ENCODE measurements at places on chromosomes 3 and 15.

DNA sequence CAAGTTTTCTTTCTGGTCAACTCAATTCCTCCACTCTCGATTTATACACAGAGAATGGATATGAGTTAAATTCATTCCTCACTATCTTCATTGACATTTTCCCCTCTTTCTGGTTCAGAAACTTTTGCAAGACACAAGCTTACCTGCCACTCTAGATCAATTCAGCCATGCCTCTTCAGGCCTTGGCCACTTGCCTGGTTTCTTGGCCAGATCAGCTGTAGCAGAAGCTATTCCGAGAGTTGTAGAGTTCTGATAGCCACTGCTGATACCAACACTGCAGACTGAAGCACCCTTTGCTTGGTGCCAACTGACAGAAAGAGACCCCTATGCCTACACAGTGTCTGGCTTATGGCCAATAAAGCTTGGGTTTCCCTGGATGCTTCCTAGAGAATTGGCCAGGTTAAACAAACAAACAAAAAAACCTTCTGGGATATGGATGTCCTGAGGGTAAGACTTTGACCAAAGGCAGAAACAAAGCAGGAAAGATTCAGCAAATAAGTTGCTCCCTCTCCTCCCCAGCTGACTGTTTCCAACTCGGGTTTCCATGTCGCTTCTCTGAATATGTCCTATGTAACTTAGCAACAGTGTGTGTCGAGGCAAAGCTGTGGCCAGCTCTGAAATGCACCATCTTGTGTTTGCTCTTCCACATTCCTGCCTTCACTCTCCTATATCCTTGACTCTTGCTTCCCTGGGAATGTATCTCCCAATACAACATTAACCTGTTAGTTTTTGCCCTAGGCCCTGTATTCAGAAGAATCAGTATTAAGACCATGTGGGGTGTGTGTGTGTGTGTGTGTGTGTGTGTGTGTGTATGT lies 521.6 kb downstream of the EPHA3 start:
- no peak for DNase-seq

DNA sequence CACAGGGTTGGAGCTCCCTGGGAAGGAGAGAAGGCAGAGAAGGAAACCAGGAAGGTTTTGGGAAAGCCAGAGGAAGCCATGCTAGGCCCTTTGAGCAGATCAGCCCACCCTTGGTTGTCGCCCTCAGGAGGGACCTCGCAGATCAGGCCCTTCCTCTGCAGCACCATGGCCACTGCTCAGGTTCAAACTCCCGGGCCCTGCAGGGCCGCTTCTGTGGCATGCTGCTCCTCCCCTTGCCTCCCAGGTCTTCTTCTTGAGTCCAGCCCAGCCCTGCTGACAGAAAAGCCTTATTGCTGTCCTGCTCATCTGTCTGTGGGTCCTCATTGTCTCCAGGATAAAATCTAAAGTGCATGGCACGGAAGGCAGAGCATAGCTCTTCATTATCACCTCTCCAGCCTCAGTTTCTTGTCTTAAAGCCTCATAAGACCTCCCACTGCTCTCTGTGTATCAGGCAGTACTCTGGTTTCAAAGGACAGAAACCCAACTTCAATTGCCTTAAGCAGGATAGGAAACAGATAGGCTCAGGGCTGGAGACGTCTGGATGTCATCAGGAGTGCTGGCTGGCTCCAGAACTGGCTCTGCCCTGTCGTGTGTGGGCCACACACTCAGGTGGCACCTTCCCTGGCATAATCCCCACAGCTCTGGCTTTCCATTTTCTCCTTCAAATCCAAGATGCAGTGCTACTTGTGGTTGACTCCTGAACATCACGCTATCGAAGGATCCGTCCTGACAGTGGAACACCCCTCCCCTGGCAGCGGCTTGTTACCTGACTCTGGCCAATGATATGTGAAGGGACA lies 118.5 kb downstream of the EEFSEC start:
- DNase-seq: no peak

- no peak for DNase-seq
Measured at GRCh38 chr3:133655731-133656515, 5.8 kb downstream of the TOPBP1 start.

- no peak for DNase-seq
Measured at GRCh38 chr3:99248130-99248529, 346.6 kb upstream of the DCBLD2 start.

DNA sequence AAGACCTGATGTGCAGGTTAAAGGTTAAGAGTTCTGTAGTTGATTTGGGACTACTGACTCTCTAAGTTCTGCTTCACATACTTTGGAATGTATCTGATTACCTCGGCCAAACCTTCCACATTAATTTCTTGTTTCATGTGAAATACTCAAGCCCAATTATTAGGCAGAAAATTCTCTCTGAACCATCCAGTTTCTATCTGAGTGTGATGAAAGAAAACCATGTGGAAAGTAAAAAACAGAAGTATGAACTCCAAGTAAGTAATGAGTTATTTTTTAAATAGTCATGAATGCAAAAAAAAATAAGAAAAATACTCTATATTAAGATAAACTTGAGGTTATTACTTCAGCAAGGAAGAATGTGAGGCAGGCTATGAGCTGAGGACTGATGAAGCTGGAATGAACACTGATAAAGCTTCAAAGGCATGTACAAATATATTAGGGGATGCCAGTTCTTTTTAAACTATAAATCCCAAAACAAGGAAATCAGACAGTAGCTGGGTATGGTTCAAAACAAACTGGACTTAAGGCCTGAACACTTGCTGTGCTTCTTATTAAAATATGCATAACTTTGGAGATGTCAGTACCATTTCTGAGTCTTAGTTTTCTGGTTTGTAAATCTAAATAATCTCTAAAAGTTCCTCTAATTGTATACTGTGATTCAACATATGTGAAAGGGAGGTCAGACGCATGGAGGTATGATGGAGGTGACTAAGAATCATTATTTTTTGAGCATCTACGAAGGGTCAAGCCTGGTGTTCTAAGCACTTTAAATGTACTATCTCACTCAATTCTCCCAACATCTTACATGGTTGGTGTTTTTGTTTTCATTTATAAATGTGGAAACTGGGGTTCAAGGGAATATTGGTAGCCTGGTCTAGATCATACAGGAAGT lies 59.6 kb downstream of the COL6A6 start:
- DNase-seq: no peak

DNA sequence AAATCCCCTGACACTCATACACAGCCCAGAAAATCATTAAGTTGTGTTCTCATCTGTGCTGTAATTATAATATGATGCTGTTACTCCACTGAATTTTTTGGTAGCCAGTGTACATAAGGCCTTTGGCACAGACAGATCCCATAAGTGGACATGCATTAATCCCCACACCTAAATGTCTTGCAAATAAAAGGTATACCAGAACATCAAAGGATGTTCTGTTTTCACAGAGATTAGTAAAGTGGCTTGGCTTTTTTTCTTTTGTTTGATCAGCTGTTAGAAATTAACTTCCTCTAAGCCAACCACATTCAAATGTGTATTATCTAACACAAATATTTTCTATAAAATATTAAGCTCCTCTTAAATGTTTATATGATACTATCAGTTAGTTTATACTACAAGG lies 2.7 kb downstream of the SST start:
- no peak for DNase-seq

- no peak for DNase-seq
Measured at GRCh38 chr15:73195166-73195565, 142.9 kb downstream of the NEO1 start.

DNA sequence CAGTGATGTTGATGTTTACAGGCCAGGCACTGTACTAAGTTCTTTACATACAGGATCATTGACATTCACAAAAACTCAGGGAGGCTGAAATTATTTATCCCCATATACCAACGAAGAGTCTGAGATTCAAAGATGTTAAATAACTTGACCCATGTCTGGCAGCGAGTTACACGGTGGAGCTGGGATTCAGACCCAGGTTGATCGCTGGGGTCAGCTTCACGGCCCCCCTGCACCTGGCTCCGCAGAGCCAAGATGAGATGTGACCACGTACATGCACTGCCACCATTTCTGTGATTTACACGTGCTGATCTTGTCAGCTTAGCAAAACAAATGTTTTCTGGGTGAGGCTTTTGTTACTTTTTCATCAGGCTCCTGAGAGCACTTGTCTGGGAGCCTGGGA lies 109.8 kb downstream of the EEFSEC start:
- DNase-seq: no peak

- DNase-seq: no peak
Measured at GRCh38 chr15:25408929-25409328, 29.9 kb downstream of the UBE3A start.

DNA sequence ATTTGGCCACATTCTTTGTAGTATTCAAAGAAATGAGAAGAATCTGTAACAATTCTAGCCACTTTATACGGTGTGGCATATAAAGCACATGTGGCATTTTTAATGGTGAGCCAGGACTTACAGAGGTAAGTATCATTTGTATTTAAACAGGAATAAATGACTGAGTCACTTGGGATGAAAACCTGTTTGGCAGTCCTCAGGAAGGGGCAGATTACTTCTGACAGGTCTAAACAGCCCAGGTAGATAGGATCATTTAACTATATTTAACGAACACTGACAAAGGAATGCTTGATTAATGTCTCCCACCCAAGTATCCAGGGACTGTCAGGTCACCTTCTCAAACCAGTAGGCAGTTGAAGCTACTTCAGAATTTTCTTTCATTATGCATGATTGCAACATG lies 241.5 kb upstream of the SATB1 start:
- no peak for DNase-seq

DNA sequence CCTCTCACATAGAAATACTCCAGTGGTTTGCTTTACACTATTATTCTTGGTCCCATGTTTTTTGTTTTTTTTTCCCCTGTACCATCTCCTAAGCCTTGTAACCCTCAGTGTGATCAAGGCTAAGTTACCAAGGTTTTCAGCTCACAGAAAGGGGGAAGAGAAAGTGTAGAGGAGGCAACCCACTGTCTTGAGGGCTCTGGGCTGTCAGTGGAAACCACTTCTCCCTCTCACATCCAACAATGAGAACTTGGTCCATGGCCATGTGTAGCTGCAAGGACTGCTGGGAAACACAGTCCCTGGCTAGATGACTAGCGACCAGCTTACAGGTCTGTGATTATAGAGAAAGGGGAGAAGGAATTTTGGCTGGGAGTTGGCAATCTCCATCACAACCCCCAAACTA lies 30.3 kb downstream of the GPD1L start:
- no peak for DNase-seq

GRCh38 chr3:187315872-187316271 lies 24.3 kb upstream of the MASP1 start:
- no peak for DNase-seq

DNA sequence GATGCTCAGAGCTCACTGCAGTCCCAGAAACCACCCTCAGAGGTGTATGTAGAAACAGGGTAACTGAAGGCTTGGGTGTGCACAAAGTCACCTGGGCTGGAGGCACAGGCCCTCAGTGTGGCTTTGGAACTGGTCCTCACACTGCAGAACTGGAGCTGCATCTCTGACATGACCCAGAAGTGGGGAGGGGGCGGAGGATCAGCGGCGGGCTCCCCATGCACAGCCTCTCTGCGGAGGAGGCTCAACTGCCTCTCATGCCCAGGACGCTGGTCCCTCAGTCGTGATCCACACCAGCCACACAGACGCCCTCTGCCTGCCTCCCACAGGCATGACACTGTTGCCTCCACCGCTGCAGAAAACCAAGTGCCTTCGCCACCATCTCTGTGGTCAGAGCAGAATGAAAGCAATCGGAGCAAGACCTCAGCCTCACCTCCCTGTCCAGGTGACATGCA lies 73.7 kb downstream of the TM2D3 start:
- peak; percentile 44 for DNase-seq

DNA sequence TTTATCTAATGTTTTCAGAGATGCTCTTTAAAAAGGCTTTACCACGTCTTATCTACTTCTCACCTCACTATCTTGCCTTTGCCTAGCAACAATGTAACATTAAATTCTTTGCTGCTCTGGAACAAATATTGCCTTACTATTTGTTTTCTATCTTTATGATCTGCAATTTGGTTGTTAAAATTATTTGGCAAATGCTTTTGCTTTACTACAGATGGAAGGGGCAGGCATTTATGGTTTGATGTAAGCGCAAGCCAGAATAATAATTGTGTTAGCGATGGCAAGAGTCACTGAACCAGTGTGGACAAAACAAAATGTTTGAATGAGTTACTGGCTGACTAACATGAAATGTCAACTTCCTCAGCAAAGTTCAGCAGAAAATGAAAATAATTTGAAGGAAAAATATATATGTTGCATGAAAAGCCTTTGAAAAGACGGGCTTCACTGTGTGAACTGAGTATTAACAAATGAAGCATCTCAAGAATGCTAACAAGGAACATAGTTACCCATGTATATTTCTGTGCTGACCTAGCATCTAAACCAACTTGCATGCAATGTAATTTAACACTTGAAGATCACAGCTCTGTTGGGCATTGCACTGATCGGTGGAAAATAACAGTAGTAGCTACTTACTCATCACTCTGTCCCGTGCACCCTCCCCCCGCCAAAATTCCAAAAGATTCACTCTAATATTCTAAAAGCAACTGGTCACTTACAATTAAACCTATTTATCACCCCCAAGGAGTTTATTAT lies 454.0 kb upstream of the ARHGEF26 start:
- no peak for DNase-seq

DNA sequence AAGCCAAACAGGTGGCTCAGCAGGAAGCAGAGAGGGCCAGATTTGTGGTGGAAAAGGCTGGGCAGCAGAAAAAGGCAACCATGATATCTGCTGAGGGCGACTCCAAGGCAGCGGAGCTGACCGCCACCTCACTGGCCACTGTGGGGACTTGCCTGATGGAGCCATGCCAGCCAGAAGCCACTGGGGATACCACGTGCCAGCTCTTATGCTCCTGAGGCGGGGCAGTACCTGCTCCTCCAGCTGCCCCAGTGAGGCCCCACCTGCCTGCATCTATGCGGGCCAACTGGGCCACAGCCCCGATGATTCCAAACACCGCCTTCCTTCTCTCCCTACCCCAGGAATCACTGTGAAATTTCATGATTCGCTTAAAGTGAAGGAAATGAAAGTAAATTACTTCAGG lies 22.9 kb upstream of the ARIH1 start:
- no peak for DNase-seq

GRCh38 chr3:38524141-38524739 lies 28.1 kb downstream of the EXOG start:
- DNase-seq: no peak

GRCh38 chr15:41985236-41986160 lies 13.1 kb upstream of the EHD4 start:
- DNase-seq: no peak

GRCh38 chr15:98599909-98600691 lies 48.2 kb upstream of the IGF1R start:
- DNase-seq: no peak

GRCh38 chr15:77695961-77696582 lies 63.4 kb upstream of the LINGO1 start:
- DNase-seq: no peak

GRCh38 chr15:39575180-39575579 lies 5.7 kb upstream of the THBS1 start:
- no peak for DNase-seq

GRCh38 chr15:38147246-38147645 lies 105.4 kb upstream of the SPRED1 start:
- DNase-seq: no peak

DNA sequence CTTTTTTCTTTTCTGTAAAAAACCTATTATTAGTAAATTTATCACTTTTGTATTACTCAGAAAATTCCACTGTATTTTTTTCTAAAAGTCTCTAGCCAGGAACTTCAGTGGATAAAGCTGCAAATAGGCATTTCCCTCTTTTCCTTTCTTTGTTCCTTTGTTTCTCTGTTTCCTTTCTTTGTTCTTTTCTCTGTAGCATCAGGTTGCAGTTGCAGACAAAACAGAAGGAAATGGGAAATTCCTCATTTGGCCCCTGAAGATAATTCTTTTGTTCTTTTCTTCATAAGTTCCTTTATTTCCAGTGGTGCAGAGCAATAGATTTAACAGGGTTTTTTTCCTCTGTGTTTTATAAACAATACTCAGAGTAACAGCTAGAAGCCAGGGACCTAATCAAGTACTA lies 416.5 kb downstream of the TBL1XR1 start:
- no peak for DNase-seq

- DNase-seq: no peak
Measured at GRCh38 chr15:68812069-68812468, 8.6 kb downstream of the ANP32A start.

Measured in HCT116 (cell line).